ENCODE measurements at places on chromosomes 2 and 18.

GRCh38 chr18:76619621-76620315, 124.7 kb upstream of the ZNF516 start:
- peak; percentile 72 for DNase-seq
- H3K36me3 ChIP-seq: no peaks in the 10 kb centered on the region
- H3K27me3 ChIP-seq: peaks cover 47% of the 10 kb centered on the region
- peak overlapping the region; percentile 57 for H3K4me3 ChIP-seq

GRCh38 chr18:54743605-54743995, 84.7 kb upstream of the RAB27B start:
- H3K27me3 ChIP-seq: no peaks in the 10 kb centered on the region
- no peaks in the 10 kb centered on the region for H3K36me3 ChIP-seq
- no peak overlapping the region for H3K4me3 ChIP-seq
- no peaks in the 10 kb centered on the region for H3K4me1 ChIP-seq

DNA sequence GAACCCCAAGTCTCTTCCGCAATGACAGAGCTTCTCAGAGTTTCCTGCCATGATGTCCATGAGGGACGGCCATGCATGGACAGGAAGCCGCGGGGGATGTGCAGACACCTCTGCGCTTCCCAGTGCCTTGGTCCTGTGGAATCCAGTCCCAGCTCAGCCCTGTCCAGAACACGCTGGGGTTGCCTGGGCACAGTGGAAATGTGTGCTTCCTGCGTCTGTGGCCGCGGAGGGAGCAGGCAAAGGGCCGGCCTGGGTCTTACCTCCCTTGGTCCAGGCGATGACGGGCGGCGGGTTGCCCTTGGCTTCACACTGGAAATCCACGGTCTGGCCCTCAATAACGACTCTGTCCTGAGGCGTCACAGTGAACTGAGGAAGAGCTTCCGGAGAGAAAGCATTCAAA, 79.6 kb downstream of the PXDN start:
- no peak overlapping the region for H3K4me3 ChIP-seq
- H3K27me3 ChIP-seq: no peaks in the 10 kb centered on the region
- no peaks in the 10 kb centered on the region for H3K4me1 ChIP-seq
- no peak for DNase-seq

DNA sequence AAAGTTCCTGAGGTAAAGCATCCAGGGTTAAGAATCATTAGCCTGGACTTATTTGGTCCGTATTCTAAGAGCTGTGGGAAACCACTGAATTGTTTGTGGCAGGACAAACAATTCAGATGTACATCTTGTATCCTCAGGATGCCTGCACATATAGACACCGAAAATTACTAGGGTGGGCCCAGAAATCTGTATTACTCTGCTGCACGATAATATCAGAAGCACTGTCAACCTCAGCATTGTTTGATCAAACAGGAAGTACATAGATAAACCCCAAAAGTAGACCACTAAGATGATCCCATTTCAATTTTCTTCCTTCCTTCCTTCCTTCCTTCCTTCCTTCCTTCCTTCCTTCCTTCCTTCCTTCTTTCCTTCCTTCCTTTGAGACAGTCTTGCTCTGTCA, 34.2 kb upstream of the SPRED2 start:
- H3K27me3 ChIP-seq: no peaks in the 10 kb centered on the region
- DNase-seq: no peak
- no peaks in the 10 kb centered on the region for H3K4me1 ChIP-seq
- H3K27ac ChIP-seq: no peak overlapping the region
- no peak overlapping the region for H3K4me3 ChIP-seq
- no peaks in the 10 kb centered on the region for H3K36me3 ChIP-seq

DNA sequence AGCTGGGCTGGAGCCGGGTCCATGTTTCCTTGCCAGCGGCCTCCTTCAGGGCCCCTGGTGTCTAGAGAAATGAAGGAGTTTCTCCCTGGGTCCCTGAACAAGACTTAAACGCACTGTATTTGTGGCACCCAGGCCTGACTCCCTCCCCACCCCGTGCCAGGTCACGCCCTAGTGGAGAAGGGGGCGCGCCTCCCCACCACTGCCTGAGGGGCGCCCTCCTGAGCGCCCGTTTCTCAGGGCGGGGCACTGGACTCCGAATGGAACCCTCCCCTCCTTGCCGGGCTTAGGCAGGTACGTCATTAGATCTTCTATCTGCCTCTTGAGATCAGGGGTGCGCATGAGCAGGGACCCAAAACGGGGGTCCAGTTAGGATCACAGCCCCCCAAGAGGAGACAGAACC, 16.3 kb downstream of the ODC1 start:
- H3K4me3 ChIP-seq: peak overlapping the region; percentile 50
- peaks cover 3% of the 10 kb centered on the region for H3K27me3 ChIP-seq
- H3K4me1 ChIP-seq: no peaks in the 10 kb centered on the region
- no peak overlapping the region for H3K27ac ChIP-seq
- no peaks in the 10 kb centered on the region for H3K36me3 ChIP-seq

DNA sequence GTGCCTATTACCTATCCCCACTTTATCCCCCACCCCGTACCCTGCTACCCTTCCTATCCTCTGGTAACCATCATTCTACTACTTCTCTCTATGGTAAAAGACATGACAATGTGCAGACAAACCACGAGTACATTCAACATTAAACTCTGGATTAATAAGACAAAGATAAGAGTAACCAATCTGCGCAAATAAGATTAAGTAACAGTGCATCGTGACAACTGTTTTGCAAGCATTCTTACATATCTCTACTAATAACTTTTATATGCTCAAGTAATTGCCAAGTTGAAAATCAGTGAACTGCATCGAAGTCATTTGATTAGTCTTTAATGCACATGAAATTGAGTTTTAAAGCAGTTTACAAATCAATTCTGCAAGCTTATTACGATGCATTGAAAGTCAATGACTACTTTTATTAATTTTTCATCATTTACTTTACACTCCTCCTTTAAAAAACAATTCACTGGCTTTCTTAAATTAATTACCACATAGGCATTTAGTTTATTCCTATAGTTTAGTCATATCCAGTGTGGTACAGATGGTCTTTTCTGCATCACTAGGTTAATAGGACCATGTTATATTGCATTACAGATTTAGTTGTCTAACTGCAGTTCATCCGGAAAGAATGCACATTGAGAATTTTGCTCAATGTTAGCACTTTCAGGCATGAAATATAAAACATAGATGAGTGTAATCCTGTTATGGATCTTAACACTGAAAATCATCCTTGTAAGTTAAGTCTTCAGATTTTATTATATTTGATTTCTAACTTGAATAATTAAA, 178.1 kb downstream of the GCA start:
- H3K27me3 ChIP-seq: no peaks in the 10 kb centered on the region
- no peak overlapping the region for H3K4me3 ChIP-seq

DNA sequence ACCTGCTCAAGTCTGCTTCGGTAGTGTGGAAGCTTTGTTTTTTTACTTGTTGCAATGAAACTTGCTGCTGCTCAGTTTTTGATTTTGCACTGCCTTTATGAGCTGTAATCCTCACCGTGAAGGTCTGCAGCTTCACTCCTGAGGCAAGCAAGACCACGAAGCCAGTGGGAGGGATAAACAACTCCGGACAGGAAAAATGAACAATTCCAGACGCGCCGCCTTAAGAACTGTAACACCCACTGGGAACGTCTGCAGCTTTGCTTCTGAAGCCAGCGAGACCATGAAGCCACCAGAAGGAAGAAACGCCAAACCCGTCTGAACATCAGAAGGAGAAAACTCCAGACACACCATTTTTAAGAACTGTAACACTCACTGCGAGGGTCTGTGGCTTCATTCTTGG, 245.7 kb upstream of the REG3G start:
- no peak overlapping the region for H3K4me3 ChIP-seq
- no peaks in the 10 kb centered on the region for H3K27me3 ChIP-seq
- no peak for DNase-seq

- H3K4me3 ChIP-seq: no peak overlapping the region
- no peak for DNase-seq
- H3K27me3 ChIP-seq: no peaks in the 10 kb centered on the region
- no peaks in the 10 kb centered on the region for H3K36me3 ChIP-seq
- no peaks in the 10 kb centered on the region for H3K4me1 ChIP-seq
Observed at GRCh38 chr2:137380610-137381009, 583.7 kb upstream of the HNMT start.

- no peaks in the 10 kb centered on the region for H3K27me3 ChIP-seq
- H3K27ac ChIP-seq: no peak overlapping the region
- no peaks in the 10 kb centered on the region for H3K36me3 ChIP-seq
- no peaks in the 10 kb centered on the region for H3K4me1 ChIP-seq
- DNase-seq: no peak
Observed at GRCh38 chr2:46350029-46350689, 53.0 kb downstream of the EPAS1 start.

GRCh38 chr2:235383272-235383843, 110.5 kb upstream of the AGAP1 start:
- H3K27me3 ChIP-seq: no peaks in the 10 kb centered on the region
- peaks cover 5% of the 10 kb centered on the region for H3K4me1 ChIP-seq
- H3K27ac ChIP-seq: no peak overlapping the region
- no peak overlapping the region for H3K4me3 ChIP-seq
- no peaks in the 10 kb centered on the region for H3K36me3 ChIP-seq

GRCh38 chr2:20052861-20053281, 1.4 kb upstream of the LAPTM4A start:
- peak overlapping the region; percentile 82 for H3K4me3 ChIP-seq
- H3K36me3 ChIP-seq: no peaks in the 10 kb centered on the region
- DNase-seq: peak; percentile 20
- peaks cover 14% of the 10 kb centered on the region for H3K4me1 ChIP-seq

DNA sequence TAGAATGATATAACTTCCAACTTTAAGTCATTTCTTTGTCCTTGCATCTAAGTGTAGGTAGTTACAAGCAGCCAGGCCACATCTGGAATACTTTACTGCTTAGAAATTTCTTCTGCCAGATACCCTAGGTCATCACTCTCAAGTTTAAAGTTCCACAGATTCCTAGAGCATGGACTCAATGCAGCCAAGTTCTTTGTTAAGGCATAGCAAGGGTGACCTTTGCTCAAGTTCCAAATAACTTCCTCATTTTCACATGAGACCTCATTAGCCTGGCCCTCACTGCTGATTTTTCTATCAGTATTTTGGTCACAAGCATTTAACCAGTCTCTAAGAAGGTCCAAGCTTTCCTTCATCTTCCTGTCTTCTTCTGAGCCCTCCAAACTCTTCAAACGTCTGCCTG, 7.8 kb upstream of the UGT1A9 start:
- H3K36me3 ChIP-seq: no peaks in the 10 kb centered on the region
- DNase-seq: no peak
- no peaks in the 10 kb centered on the region for H3K4me1 ChIP-seq
- no peaks in the 10 kb centered on the region for H3K27me3 ChIP-seq
- no peak overlapping the region for H3K4me3 ChIP-seq
- no peak overlapping the region for H3K27ac ChIP-seq
